ENCODE measurements at places on chromosomes 16 and 17. TPM values are rescaled to one million over a fixed set of nuclear protein-coding genes. Genes with fewer than 3 reads are reported as not detected.

The CDRT15 gene
- not detected for total RNA-seq

The SLC16A6 gene
- 1.00 TPM for total RNA-seq

The ABCA9 gene
- total RNA-seq, result 10.0 TPM

The NPIPB12 gene
- 7.3 TPM for total RNA-seq

The PPP1R27 gene
- total RNA-seq, result not detected

The ST6GALNAC1 gene
- total RNA-seq, result not detected

The KRT12 gene
- not detected for total RNA-seq

The SMIM5 gene
- total RNA-seq, result not detected

The YBX2 gene
- not detected for total RNA-seq

The XAF1 gene
- total RNA-seq, result 40.0 TPM

The CLEC19A gene
- not detected for total RNA-seq

The AGRP gene
- not detected for total RNA-seq

The DRC3 gene
- total RNA-seq, result 0.55 TPM

The CD300H gene
- not detected for total RNA-seq

The HSD17B2 gene
- total RNA-seq, result 4.4 TPM

The IGF2BP1 gene
- total RNA-seq, result 1.1 TPM

The ARL5C gene
- total RNA-seq, result not detected

The PRSS53 gene
- 1.00 TPM for total RNA-seq

The ZNF629 gene
- total RNA-seq, result 6.4 TPM

The HBA2 gene
- total RNA-seq, result not detected

The HSPB9 gene
- total RNA-seq, result not detected

The CDRT15L2 gene
- not detected for total RNA-seq

The CMTM2 gene
- total RNA-seq, result not detected

The CD79B gene
- total RNA-seq, result 0.43 TPM

The FLII gene
- total RNA-seq, result 351 TPM

The PRCD gene
- 11.1 TPM for total RNA-seq

The LHX1 gene
- not detected for total RNA-seq

The GPR179 gene
- total RNA-seq, result under 0.01 TPM

The MMP28 gene
- 2.6 TPM for total RNA-seq

The COA3 gene
- total RNA-seq, result 76.7 TPM

The NT5C gene
- 19.6 TPM for total RNA-seq

The C17orf67 gene
- 0.71 TPM for total RNA-seq

The SMG1 gene
- 38.0 TPM for total RNA-seq

The MPV17L gene
- 0.65 TPM for total RNA-seq

The HOXB8 gene
- total RNA-seq, result not detected

The HOXB6 gene
- 0.09 TPM for total RNA-seq

The CCDC144A gene
- 3.5 TPM for total RNA-seq

The GFAP gene
- total RNA-seq, result 0.14 TPM

The OR3A3 gene
- total RNA-seq, result not detected

The TSNAXIP1 gene
- total RNA-seq, result 1.2 TPM

The PRR11 gene
- total RNA-seq, result 2.4 TPM

The POLR2C gene
- total RNA-seq, result 116 TPM

The TNP2 gene
- total RNA-seq, result not detected

The TAT gene
- total RNA-seq, result not detected

The RNF43 gene
- total RNA-seq, result not detected

The TLCD1 gene
- 4.3 TPM for total RNA-seq

The KRTAP4-3 gene
- total RNA-seq, result not detected

The HAPSTR1 gene
- total RNA-seq, result 55.8 TPM

The CTRL gene
- 0.74 TPM for total RNA-seq

The KLHL10 gene
- 0.43 TPM for total RNA-seq

The CLEC18A gene
- not detected for total RNA-seq

The KRTAP4-6 gene
- not detected for total RNA-seq

The LRRC45 gene
- total RNA-seq, result 11.1 TPM

The CCL5 gene
- not detected for total RNA-seq
